NCI-H524 treated with DMSO at 0.1 percent for 48 hours (cell line): ENCODE measurements at places on chromosomes 11 and 22.

- no peak for DNase-seq
These were observed 9.2 kb upstream of the CELSR1 start for GRCh38 chr22:46546466-46547178.

DNA sequence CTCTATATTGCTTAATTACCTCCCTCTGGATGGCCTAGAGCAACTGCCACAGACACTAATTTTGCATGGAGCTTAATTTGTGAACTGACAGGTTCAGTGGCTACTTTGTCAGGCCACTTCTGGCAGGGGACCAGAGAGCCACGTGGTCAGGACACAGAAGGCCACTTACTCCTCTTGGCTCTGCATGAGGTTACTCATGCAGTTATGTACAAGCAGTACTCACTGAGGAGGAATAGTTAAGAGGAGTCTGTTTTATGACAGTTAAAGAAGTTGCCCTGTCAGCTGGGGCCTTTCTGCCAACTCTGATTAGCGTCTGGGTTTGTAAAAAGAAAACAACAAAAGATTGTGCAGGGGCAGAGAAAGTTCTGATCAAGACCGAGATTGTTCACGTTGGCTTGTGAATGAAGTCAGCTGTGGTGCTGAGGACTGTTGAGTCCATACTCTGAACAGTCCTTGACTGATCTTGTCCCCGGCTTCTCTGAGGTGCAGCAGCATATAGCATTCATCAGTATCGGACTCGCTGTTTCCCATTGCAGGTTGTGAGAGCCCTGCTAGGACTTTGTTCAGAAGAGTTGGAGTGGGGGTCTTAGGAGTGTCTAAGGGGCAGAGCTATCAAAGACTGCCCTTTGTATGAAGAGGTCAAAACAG lies 41.4 kb downstream of the PPFIBP2 start:
- DNase-seq: no peak

- no peak for DNase-seq
These were observed 222.6 kb upstream of the CCDC90B start for GRCh38 chr11:83508804-83509203.

GRCh38 chr11:93659841-93660240 lies 1.6 kb upstream of the CEP295 start:
- DNase-seq: no peak

DNA sequence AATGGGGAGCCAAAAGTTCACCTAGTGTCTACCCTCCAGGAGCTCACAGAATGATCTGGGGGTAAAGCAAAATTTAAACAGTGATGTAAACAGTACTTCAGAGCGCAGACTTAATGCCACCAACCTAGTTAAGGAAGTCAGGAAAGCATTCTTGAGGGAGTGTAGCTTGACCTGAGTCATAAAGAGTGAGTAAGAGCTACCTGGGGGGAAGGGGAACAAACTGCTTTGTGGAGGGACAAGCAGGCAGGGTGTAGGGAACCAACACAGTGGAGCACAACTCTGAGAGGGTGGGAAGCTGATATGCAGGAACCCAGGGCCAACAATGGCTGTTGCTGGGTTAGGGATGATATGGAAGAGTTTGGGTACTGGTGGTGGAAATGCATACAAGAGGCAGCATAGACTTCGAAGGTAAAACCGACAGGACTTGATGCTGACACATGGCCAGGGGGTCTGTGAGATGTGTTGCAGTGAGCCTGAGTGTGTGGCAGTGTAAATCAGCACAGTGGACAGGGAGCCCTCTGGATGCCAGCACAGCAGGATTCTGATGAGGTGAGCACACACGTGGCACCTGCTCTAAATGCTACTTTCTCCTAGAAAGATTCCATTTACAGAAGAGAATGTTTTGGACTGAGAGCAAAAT lies 58.3 kb upstream of the CYP2D6 start:
- no peak for DNase-seq

- no peak for DNase-seq
These were observed 557.3 kb downstream of the FAM181B start for GRCh38 chr11:82176365-82176764.

GRCh38 chr11:32100495-32100894 lies 9.6 kb downstream of the RCN1 start:
- no peak for DNase-seq

DNA sequence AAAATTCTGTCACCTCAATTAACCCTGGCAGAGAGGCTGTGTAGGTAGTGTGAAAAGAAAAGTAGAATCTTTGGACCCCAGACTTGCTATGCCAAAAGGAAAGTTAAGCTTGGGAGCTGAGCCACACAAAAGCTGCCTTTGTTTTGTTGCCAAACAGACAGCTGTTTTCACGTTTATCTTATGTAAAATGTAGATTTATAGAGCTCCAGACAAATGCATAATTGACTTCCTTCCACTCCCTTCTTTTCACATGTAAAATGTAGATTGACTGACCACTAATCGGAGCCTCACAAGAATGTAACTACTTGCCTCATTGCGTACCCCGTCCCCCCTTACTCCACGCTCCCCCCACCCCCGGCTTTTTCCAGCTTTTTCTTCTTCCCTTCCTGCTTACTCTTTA lies 2302.2 kb upstream of the RAG2 start:
- no peak for DNase-seq
